ENCODE measurements at places on chromosomes 4 and X.

- peak; percentile 43 for DNase-seq
These were observed 31.6 kb upstream of the IRAK1 start for GRCh38 chrX:154051201-154051810.

DNA sequence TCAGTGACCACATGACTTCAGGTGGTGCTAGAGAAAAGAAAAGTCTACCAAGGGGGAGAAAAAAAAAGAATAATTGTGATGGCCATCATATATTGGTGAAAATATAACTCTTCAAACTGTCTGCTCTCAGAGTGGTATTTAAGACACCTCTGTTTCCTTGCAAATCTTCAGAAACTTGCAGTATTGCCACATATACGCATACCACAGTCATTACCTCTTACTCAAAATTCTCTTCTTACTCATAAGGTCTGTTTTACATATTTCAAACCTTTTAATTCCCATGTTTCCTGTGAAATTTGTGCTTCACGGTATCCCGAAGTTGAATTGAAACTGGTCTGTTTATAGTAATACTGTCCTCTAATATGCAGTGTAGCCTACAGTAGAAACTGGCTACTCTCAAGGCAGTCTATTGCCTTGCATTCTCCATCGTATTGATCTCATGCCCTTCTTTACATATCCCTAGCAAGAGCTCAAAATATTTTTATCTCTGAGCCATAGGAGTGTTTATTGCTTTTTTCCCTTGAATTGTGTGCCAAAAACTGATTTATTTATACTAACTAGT, 34.7 kb upstream of the LHFPL1 start:
- no peak for DNase-seq

DNA sequence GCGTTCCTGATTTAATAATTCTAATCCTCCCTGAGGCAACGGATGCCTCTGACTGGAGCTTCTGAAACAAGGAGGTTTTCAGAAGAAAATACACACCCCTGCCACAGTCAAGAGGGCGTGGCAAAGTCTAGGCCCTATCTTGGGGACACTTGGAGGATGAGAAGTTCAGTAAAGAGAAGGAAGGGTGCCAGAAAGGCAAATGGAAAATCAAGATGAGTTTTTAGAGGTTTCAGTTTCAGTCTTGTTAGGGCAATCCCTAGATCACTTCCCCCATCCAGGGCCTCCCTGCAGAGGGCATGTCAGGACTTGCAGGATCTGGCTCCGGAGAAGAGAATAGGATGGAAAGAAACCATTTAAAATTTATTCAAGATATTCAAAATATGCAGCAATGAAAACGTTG, 28.5 kb upstream of the FGF2 start:
- DNase-seq, result no peak

- DNase-seq, result no peak
These were observed 137.4 kb downstream of the DCLK2 start for GRCh38 chr4:150215601-150216000.

- DNase-seq, result no peak
These were observed 9.0 kb upstream of the CLDN34 start for GRCh38 chrX:9958183-9958582.

DNA sequence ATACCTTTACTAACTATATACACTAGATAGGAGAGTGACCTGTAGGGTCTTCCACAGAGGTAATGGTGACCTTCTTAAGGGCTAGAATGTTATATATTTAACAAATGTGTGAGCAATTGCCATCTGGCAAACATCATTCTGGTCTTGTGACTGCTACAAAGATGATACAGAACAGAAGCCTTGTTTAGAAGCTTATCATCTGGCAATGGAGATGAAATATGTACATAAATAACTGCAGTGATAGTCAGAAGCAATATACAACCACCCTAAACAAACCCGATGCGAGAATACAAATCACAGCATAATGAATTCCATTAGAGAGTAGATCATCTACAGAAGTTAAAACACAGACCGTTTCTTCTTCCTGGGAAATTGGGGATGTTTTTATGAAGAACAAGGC, 952.7 kb upstream of the SLIT2 start:
- DNase-seq, result no peak

DNA sequence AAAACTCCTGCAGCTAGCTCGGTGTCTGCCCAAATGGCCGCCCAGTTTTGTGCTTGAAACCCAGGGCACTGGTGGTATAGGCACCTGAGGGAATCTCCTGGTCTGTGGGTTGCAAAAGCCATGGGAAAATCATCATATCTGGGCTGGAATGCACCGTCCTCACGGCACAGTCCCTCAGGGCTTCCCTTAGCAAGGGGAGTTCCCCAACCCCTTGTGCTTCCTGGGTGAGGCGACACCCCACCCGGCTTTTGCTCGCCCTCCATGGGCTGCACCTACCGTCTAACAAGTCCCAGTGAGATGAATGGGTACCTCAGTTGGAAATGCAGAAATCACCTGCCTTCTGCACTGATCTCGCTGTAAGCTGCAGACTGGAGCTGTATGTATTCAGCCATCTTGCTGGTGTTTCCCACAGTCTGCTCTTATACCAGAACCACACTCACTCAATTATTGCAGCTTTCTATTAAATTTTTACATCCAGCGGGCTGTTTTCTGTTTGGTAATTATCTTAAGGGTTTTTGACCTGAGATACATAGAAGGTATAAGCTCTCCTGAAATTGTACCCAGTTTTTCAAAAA, 36.7 kb upstream of the NPNT start:
- no peak for DNase-seq

DNA sequence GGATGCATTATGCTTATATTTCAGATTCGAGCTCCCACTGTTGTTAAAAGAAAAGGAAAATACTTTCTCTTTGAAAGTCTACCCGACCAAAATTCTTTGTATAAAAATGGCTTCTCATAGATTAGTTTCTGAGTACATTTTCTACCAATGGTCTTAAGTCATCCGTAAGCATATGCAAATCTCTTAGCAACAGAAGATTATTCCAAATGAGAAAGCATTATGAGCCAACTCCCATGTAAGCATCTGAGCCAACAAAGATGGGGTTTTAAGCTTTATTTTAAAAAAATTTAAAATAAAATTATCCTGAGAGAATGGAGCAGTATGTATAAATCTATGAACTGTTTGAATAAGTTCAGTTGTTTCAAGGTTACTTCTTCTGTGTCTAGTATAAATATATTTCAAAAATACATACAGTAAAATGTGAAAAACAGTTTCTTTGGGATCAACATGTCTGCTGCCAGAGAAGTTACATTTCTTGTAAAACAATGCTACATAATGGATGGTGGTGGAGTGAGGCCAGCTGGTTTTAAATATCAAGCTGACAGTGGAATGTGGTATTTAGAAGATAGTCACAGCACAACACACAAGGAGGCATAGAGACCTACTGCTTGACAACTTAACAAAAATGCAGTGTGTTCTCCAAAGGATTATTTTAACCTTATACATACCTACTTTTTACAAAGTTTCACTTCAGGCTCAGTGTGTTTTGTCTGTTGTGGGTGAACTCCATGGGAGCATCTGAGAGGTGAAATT, 199.5 kb upstream of the DIPK2B start:
- DNase-seq, result no peak

- no peak for DNase-seq
These were observed 185.8 kb downstream of the TRAM1L1 start for GRCh38 chr4:116899561-116899960.

DNA sequence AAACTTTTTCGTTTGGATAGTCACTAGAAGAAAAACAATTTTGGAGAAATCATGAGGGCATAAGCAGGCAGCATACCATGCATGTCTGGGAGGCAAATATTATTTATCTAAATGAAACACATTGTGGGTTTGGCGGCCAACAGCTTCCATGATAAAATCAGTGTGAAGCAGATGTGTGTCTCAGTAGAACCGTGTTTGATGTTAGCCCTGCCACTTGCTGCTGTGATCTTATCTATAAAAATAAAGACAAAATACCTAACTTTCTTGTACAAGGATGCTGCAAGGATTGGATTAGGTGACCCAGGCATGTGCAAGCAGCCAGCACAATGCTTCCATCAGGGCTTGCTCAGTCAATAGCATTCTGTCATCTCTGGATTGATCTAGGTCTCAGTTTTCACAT, 341.4 kb downstream of the PACRGL start:
- DNase-seq, result no peak

DNA sequence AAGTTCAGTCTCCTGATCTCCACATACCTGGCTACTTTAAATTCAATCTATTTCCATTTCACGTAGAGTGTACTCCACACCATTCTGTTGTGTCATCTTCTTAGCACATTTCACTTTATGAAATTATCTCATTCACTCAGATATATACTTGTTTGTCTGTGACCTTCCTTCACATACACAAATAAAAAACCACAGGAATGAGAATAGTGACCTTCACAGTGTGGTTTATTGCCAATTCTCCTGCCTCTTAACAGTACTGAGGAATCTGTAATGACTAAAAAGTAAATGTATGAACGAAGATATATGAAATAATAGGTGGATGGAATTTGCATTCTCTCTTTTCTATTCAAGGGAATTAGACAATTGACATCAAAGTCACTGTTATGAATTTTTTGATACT, 183.9 kb upstream of the PCDH7 start:
- DNase-seq, result no peak

DNA sequence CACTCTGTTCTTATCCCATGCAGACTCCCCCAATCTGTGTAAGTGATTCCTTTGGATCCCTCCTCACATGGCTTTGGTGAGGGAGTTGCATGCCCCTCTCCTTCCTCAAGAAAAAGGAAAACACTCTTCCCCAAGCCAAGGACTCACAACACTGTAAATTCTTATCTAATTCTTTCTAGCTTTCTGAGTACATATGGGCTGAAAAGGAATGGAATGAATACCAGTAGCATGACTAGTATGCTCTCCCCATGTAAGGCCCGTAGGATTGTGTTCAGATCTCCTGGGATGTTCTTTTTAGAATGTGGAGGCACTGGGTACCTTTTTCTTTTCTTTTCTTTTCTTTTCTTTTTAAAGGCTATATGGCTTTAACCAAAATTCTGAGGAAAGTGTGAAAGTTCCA, 17.0 kb upstream of the MAGED1 start:
- DNase-seq, result no peak

DNA sequence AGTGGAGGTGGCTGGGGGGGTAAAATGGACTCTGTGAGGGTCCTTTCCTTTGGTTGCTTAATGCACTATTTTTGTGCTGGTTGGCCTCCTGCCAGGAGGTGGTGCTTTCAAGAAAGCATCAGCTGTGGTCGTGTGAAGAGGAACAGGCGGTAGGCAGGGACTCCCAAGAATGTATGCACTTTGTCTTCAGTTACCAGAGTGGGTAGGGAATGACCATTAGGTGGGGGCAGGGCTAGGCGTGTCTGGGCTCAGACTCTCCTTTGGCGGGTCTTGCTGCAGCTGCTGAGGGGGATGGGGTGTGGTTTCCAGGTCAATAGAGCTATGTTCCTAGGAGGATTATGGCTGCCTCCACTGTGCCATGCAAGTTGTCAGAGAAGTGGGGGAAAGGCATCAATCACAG, 509.0 kb downstream of the PCDH19 start:
- DNase-seq, result no peak

GRCh38 chrX:82998163-82998562, 509.9 kb upstream of the POU3F4 start:
- DNase-seq, result no peak

GRCh38 chr4:123980736-123981300, 584.2 kb downstream of the SPRY1 start:
- DNase-seq, result no peak

DNA sequence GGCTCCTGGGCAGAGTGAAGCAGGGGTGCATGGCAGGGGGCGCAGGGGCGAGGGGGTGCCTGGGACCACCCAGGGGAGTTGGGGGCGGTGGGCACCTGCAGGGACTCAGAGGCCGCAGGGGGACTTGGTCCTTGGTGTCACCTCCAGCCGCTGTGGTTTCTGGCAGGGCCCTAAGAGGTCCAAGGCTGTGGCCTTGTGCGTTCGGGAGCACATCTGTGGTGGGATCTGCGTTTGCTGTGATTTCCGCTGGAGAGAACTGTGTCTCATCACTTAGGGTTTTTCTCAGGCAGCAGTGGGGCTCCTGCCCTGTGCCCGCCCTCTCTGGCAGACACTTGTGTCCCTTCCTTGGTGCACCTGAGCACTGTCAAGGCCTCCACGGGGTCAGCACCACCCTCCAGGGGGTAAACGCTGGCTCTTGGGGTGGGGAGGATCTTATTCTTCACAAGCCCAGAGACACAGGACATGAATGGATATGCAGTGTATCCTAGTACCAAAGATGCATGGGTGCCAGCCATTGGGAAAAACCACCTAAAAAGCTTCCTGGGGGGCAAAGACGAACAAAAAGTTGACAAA, 66.5 kb downstream of the ACOX3 start:
- DNase-seq, result no peak

DNA sequence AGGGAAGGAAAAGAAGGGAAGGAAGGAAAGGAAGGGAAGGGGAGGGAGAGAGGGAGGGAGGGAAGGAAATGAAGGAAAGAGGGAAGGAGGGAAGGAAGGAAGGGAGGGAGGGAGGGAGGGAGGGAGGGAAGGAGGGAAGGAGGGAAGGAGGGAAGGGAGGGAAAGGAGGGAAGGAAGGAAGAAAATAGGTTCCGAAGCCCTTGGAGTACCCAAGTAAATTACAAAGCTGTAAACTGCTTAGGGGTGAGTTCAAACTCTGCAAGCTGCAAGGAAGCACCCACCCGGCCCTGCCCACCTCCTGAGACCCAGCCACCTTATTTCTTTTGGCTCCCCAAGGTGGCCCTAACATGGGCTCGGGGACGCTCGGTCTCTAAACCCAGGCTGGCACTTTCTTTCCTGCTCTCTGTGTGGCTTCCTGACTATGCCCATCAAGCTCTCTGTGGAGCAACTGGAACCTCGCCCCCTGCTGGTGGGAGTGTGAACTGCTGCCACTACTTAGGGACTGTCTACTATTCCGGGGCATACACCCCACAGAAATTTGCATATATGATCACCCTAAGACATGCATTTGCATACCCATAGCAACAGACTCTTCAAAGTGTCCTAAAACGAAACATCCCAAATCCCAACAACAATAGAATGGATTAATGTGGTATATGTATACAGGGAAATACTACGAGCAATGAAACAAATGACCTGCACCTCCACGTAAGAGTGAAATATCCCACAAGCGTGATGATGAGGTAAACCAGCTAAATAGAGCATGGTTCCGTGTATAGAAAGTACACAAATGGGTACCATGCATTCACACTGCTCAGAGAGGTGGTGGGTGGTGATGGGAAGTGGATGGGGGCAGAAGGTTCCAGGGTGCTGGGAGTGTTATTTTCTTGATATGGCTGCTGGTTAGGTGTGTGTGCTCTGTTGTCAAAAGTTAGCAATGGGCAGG, 151.7 kb upstream of the TBL1X start:
- peak; percentile 52 for DNase-seq

DNA sequence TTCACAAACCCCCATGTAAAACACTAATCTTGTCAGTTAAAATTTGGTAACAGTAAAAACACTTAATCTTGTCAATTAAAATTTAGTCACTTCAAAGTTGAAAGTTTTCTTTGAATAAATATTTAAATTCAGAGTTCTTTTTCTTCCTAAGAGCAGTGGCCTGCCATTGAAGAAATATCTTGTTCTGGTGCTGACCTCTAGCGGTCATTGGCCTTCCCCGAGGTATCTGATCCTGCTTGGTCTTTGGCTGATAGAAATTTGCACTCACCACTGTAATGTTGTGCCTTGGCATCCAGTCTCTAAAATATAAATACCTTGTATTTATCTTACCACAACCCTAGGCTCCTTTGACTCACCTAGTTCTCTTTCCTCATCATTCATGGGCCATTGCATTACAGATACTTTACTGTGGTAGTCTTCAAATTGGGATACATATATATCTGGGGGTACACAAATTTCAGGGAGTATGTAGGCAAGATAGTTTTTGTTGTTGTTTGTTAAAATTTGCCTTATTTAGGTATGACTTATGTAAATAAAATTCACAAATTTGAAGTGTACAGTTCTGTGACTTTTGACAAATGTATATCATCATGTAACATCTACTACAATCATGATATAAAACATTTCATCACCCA, 6.7 kb upstream of the ART3 start:
- peak; percentile 15 for DNase-seq

All from stimulated activated CD8-positive, alpha-beta memory T cell treated with anti-CD3 and anti-CD28 coated beads, Interleukin-2, amount 100 ng/mL, for 1 hour (primary cell).